ENCODE measurements at places on chromosomes 13 and 19.

DNA sequence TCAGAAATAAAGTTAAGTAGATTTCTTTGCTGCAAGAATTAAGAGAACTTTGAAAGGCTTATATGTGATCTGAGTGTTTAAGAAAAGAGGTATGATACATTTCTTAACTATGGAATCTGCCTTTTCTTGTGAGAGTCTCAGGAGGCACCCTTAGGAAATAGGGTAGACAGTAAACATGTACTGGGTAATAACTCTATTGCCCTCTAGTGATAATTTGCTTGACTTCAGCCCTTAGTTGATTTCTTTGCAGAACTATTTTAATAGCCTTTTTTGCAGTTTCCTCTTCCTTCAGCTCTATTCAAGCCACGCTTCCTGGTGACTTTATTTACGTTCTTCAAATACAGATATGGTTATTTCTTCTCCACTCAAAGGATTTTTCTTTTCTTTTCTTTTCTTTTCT lies 37.0 kb upstream of the CCNA1 start:
- ATAC-seq: no peak

- ATAC-seq: peak; percentile 43
These were observed 157.3 kb downstream of the DNAJC3 start for GRCh38 chr13:95834134-95834765.

DNA sequence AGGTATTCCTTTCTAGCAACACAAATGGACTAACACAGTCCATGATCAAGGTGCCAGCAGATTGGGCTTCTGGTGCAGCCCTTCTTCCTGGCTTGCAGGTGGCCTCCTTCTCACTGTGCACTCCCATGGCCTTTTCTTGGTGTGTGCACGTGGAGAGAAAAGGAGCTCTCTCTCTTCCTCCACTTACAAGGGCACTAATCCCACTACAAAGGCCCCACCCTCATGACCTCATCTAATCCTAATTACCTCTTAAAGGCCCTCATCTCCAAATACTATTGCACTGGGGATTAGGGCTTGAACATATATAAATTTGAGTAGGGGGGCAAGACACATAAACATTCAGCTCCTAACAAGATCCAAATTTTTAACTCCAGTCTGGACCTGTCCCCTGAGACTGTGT lies 19.7 kb upstream of the FARP1 start:
- no peak for ATAC-seq

DNA sequence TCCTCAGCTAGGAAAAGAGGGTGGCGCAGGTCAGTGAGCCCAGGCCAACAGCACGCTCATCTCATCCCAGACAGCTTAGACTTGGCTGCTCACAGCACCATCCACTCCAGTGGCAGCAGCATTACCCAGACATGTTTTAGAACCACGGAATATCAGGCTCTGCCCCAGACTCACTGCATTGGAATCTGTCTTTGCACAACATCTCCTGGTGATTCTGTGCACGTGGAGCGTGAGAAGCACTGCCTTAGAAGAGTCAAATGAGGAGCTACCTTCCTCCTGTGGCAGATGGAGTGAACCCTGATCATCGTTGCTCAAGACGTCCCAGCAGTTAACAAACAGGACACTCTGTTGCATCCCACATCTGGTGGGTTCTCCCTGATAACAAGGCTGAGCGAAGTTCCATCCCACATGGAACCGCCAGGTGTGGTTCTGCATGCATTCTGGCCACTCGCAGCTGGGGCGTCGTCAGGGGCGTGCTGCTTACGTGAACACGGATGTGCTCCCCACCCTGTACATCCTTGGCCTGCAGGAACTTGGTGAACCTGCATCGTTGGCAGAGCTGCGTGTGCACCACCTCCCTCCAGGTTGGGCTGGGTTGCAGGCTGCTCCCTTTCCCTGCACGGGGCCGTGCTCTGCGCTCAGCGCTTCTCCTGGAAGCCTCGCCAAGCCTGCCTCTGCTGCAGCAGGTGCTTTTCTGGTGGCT lies 25.2 kb upstream of the ATP11A start:
- ATAC-seq: no peak

- ATAC-seq: peak; percentile 98
These were observed at the start of gene GPC5 for GRCh38 chr13:91398413-91399188. Gene GPC5, plus strand, starts transcription at chr13:91398621.

- ATAC-seq: peak; percentile 34
These were observed 71.9 kb upstream of the ZNF724 start for GRCh38 chr19:23321953-23322549.

GRCh38 chr19:3109491-3109890 lies 15.3 kb downstream of the GNA11 start:
- no peak for ATAC-seq

DNA sequence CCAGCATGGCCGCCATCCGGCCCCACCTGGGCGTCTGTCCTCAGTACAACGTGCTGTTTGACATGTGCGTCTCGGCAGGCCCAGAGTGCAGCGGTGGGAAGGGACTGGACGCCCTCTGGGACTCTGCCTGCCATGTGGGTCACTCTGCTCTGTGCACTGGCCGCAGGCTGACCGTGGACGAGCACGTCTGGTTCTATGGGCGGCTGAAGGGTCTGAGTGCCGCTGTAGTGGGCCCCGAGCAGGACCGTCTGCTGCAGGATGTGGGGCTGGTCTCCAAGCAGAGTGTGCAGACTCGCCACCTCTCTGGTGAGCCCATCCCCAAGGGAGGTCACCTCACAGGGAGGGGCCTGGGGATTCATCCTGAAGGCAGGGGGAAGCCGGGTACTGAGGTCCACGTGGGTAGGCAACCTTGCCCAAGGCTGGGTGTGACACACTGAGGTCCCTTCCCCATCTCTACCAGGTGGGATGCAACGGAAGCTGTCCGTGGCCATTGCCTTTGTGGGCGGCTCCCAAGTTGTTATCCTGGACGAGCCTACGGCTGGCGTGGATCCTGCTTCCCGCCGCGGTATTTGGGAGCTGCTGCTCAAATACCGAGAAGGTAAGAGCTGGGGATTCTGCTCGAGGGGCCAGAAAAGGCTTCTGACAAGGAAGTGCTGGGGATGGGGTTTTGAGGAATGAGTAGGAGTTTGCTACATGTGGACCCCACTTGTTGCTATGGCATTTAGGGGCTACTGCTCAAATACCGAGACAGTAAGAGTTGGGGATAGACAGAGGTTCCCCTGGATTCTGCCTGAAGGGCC lies 11.3 kb downstream of the ABCA7 start:
- no peak for ATAC-seq

DNA sequence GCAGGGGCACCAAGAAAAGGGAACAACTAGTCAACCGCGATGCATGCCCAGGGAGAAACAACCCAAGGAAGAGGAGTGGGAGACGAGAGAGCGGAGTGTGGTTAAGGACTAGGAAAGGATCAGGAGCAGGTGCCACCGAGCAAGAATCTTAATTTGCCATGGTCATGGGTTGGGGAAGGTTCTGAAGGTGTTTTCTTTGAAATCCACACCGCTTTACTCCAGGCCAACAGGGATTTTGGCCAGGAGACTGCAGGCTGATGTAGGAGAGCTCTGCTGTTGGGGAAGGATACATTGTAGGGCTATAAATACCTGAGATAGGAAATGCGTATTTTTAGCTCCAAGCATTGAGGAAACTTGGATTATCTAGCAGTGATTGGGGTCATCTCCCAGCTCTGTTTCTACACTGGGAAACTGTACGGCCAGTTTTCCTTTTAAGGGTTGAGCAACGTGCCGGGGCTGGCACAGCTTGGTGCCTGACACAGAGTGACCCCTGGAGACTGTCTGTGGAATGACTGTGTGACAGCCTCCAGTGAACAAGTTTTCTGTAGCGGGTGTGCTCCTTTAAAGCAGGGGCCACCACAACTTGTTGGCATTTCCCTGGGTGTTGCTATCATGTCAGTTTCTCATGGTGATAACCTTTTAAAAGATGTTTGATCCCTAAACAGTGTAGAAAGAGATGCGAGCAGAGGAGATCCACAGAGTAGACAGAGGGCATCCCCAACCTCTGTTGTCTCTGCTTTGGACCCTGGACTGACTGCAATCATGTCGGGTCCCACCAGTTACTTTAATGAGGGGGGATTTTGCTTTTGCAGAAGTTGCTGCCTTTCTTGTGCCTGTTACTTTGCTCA lies 34.3 kb downstream of the ZNF536 start:
- no peak for ATAC-seq

DNA sequence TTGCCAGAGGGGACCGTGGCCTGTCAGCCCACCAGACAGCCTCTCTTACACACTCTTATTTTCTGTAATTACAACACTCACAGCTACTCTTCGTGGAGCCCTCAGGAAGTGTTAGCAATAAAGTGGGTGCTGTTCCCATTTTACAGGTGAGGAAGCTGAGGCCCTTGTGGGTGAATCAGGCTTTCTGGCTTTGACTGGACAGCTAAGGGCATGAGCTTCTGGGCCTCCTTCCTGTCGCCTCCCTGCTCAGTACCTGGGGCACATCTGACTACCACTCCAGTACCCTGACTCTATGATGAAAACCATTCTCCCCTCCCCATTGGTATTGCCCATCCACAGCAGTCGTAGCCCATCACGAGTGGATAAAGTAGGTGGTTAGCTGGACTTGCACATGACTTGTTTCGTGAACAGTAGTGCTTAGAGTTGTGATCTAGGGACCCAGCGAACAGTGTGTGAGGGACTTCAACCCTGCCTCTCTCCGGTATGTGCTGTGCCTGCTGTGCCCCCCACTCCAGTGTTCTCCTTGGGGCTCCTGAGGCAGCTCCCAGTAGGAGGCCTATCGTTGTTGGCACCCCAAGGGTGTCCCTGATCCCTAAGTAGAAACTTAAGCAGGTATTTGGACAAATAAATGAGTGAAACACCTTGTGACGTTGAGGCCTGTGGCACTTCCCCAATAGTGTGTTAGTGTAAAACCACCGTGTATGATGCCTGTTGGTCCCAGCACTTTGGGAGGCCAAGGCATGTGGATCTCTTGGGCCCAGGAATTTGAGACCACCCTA lies 38.6 kb downstream of the GATAD2A start:
- ATAC-seq: peak; percentile 47

- ATAC-seq: peak; percentile 22
These were observed 2.5 kb downstream of the PRKCSH start for GRCh38 chr19:11437955-11438354.

DNA sequence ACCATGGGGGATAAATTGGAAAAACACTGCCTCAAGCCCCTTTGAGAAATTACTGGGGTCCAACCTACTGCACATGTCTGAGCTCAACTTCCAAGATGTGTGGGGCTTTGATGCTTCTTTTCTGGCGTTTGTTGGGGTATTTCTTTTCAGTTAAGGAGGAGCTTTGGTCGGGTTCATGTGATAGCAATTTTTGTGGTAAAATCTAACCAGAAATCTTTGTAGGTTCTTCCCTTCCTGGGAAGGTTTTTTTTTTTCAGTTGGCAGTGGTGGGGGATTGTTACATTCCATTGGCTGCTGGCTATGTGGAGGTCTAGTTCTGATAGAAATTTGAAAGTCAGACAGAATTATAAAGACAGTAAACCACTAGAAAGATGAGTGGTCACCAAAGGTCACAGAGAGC lies 327.8 kb downstream of the ATP8A2 start:
- no peak for ATAC-seq

GRCh38 chr13:112947796-112948195 lies 21.2 kb upstream of the MCF2L start:
- ATAC-seq: no peak

DNA sequence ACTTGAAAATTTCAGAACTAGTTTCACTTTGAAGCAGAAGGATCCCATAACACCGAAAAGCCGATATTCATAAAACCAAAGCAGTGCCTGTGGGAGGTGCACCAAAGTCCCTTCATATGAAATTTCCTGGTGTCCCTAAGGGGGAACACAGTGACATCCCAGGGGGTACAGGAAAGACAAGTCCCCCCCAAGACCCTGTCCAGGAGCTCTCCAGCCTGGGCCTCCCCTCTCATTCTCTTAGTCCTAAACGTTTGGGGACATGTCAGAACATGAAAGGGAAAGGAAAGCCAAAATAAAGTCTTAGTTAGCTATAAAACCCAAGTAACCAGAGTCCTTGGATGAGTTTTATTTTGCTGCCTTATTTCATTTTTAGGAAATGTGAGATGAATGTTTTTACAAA lies 56.6 kb downstream of the MRPL57 start:
- ATAC-seq: no peak

GRCh38 chr19:28633319-28634018 lies 579.5 kb downstream of the UQCRFS1 start:
- ATAC-seq: no peak

DNA sequence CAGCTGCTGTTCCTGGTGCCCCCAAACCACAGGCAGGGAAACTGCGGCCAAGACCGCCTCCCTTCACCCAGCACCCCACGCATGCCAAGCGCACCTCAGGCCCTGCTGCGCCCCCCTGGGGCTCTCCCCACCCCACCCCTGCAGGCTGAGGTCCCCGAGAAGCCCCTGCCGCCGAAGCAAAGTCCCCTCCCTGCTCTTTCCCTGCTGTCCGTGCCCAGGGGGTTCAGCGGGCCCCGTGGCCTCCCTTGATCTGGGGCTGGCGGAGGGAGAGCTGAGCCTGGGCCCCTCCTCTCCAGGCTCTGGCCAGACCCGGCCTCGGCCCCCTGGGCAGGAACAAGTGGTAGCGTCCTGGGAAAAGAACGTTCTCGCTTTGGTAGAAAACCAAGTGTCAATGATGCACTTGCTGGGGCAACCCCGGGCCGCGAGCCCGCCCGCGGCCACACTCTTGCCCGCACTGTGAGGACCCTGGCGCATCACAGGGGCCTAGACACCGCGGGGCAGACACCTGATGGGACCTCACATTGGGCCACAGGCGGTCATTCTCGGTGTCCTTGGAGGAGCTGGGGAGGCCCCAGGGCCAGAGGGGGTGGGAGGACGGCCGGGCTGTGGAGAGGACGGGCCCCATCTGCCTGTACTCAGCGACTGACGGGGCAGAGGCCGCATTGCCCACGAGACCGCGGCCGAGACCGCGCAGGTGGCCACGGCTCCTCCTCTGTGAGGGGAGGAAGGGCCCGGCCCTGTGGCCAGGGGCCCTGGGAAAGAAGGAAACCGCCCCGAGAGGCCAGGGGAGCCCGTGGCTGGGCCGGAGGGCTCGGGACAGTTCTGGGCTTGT lies 29.0 kb downstream of the GPX4 start:
- peak; percentile 28 for ATAC-seq

GRCh38 chr19:913080-913748 lies at the start of gene R3HDM4:
Gene R3HDM4, minus strand, starts transcription at chr19:913219. Its CDS starts 62 bp downstream, at chr19:913157.
- peak; percentile 78 for ATAC-seq

DNA sequence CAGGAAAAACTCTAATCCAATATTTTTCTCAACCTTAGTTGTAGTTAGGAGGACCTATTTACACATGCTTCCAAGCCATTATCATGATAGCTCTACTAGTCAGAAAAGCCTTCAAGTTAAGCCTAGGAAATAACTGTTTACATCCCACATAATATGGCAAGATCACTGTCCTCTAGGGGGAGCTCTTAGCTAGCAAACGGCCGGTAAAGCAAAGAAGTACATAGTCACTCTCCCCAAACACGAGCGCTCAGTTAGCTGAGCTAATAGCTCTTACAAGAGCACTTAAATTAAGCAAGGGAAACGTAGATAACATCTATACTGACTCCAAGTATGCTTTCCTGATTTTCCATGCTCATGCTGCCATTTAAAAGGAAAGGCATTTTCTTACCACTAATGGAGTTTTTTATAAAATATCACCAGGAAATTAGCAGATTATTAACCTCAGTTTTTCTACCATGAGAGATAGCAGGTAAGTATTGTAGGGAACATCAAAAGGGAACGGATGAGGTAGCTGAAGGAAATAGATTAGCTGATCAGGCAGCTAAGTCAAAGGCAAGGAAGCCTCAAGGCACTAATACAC lies 100.6 kb upstream of the PABPC3 start:
- peak; percentile 71 for ATAC-seq
